T-helper 17 cell (primary cell): ENCODE measurements at places on chromosomes 2 and 18. TPM values are rescaled to one million over a fixed set of nuclear protein-coding genes. Genes with fewer than 3 reads are reported as not detected.

Gene REG3G
- not detected for total RNA-seq

Gene SPRED2
- 1.6 TPM for total RNA-seq

DNA sequence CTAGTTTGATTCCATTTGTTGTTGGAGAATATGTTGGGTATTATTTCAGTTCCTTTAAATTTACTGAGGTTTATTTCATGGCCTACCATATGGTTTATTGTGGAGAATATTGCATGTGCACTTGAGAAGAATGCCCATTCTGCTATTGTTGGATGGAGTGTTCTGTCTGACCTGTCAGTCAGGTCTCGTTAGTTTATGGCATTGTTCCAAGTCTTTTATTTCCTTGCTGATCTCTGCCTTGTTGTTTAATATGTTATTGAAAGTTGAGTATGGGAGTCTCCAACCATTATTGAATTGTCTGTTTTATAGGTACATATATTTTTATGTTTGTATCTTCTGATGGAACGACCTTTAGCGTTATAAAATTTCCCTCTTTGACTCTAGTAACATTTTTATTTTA is 86.3 kb downstream of the PTPN4 start:
- no peak overlapping the region for H3K4me3 ChIP-seq
- no peaks in the 10 kb centered on the region for H3K27me3 ChIP-seq
- DNase-seq: no peak
- H3K36me3 ChIP-seq: no peaks in the 10 kb centered on the region
- H3K4me1 ChIP-seq: peaks cover 28% of the 10 kb centered on the region
- H3K27ac ChIP-seq: no peak overlapping the region

GRCh38 chr18:78069784-78070664 is 820.4 kb downstream of the GALR1 start:
- no peak overlapping the region for H3K27ac ChIP-seq
- no peak overlapping the region for H3K4me3 ChIP-seq
- H3K36me3 ChIP-seq: no peaks in the 10 kb centered on the region

DNA sequence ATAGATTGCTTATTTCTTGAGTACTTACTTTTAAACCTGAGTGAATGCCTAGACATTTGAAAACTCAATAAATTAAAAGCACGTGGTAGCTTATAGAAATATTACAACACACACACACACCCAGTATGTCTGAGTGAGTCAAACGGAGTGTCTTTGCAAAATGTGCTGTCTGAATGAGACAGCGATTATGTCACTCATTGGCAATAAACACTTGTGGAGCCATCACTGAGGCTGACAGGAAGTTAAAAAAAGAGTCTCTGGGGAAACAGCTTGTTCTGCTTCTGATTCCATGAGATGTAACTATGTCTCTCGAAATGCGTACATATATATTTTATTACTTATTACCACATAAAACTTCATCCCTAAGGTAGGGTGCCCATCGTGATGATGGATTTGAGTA is 22.3 kb upstream of the VPS4B start:
- no peaks in the 10 kb centered on the region for H3K36me3 ChIP-seq
- peaks cover 16% of the 10 kb centered on the region for H3K27me3 ChIP-seq
- no peaks in the 10 kb centered on the region for H3K4me1 ChIP-seq
- H3K27ac ChIP-seq: no peak overlapping the region
- no peak for DNase-seq
- no peak overlapping the region for H3K4me3 ChIP-seq

GRCh38 chr2:71895320-71896161 is 252.1 kb downstream of the CYP26B1 start:
- H3K27ac ChIP-seq: no peak overlapping the region
- no peak overlapping the region for H3K4me3 ChIP-seq
- no peaks in the 10 kb centered on the region for H3K4me1 ChIP-seq
- no peak for DNase-seq

GRCh38 chr2:240503848-240504247 is 53.9 kb downstream of the ANKMY1 start:
- no peaks in the 10 kb centered on the region for H3K27me3 ChIP-seq
- H3K27ac ChIP-seq: no peak overlapping the region
- peaks cover 2% of the 10 kb centered on the region for H3K4me1 ChIP-seq
- H3K4me3 ChIP-seq: no peak overlapping the region
- DNase-seq: no peak
- H3K36me3 ChIP-seq: peaks cover 13% of the 10 kb centered on the region
